LNCaP clone FGC (cell line): ENCODE measurements at places on chromosomes 6 and 20.

DNA sequence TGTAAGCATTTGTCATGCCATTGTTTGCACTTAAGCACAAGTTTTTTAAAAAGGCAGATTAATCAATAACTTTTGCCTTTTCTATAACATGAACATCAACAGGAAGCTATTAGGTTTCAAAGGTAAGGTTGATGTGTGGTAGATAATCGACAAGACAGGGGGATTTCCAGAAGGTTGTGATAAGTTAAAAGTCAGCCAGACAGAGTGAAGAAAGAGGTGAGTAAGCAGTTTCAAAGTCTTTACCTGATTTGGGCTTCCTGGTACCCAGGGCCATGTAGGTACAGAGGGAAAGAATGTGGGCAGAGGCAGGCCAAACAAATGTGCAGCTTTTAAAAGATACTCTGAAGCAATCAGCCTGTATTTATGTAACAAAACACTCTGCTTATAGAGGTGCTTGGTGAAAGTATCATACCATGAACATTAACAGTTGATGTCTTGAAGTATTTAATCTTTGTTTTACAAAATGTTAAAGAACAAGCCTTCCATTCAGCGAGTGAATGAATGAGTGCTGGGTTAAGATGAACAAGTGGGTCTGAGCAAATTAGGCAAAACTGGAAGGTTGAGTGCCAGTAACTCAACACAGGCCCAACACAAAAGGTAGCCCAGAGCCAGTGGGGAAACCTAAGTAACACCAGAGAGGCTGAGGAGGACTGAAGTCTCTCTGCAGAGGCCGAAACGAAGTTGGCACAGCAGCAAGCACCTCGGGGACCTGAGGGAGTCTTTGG is 60.2 kb downstream of the LRRC1 start:
- no peak for DNase-seq

- no peak for DNase-seq
These were observed 1.9 kb downstream of the NPEPL1 start for GRCh38 chr20:58694241-58695083.

GRCh38 chr6:155399062-155399744 is 56.4 kb downstream of the NOX3 start:
- no peak for DNase-seq

DNA sequence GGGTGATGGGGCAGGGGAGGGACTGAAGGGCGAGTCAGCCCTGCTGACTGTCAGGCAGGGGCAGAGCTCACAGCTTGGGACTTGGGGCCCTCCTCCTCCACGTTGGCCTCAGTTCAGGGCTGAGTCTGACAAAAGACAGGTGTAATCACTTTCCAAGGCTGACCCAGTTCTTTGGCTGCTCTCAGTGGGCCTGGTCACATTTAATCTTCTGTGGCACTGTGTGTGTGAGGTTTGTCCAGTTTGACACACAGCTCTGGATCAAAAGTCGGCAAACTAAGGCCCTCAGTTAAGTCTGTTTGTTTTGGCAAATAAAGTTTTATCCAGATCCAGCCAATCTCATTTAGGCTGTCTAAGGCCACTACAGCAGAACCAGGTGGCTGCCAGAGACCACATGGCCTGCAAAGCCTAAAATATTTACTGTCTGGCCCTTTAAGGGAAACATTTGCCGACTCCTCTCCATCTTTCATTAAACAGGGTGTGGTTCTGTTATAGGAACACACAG is 5.1 kb upstream of the MAP1LC3A start:
- peak; percentile 91 for DNase-seq

GRCh38 chr6:66496659-66497058 is 789.6 kb upstream of the EYS start:
- peak; percentile 17 for DNase-seq

- DNase-seq: no peak
These were observed 45.1 kb upstream of the BHLHE23 start for GRCh38 chr20:63051911-63052310.

DNA sequence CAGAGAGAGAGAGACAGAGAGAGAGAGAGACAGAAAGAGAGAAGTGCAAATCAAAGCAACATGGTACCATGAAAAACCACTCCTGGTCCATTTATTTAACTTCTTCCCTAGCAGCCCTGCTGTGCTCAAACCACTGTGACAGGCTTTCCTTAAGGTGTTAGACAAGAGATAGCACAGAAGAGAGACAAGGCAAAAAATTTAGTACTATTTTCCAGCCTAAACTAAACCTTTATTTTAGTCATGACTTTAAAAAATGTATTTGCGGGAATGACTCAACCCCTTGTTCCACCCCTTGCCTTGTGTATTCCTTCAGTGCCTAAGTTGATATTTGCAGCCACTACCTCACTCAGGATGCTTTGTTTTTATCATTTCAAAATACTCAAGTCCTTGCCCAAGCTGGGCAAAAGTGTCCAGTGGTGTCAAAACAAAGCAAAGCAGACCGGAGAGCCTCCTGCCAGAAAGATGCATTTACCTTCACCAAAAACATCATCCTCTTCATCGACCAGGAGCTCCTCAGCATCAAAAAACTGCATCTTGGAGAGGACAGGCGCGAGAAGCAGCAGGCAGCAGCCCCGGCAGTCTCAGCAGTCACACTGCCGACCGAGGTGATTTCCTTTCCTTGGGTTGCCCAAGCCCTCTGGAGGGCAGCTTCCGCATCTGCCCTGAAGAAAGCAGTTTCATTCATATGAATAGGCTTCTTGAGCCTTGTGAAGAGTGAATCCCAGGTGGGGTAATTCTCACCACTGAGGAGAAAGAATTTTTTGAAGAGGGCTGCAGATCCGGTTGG is at the start of gene RIPOR2:
Gene RIPOR2, minus strand, starts transcription at position 595 of the 787 bp plus-strand sequence. Its CDS starts 62 bp downstream, at position 533.
- DNase-seq: no peak

DNA sequence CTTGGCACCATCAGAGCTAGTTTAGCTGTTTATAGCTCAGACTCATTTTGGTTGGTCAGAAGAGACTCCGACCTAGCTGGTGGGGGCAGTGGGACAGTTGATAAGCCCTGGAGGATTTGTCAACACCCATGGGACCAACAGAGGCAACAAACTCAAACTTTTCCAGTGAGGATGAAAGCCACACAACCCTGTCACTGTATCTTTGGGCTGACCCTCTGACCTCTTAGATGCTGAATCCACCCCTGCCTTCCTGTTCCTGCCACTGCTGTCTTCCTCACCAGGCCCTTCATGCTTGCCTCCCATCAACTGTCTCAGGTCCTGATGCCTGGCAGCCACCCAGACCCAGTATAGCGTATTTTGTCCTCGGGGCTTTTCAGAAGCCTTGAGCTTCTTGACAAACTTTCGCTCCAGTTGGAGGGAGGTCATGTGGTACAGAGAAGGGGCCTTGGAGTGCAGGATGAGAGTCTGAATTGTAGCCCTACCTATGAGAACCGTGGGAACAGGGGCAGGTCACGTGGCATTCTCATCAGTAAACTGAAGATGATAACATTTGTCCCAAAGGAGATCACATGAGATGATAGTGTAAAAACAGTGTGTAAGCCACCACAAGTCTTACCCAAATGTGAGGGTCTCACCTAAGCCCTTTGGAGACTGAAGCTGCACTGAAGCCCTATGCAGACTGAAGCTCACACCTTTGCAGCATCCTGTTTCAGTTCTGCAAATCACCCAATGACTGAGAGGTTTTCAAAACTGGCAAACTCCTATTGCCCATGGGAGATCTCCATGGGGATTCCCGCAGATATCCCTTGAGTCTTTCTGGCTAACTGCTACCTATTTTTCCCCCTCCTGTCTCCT is 72.0 kb upstream of the F13A1 start:
- DNase-seq: no peak

GRCh38 chr6:63305277-63305676 is 14.5 kb downstream of the LGSN start:
- DNase-seq: no peak

GRCh38 chr20:43939762-43940121 is 25.1 kb downstream of the TOX2 start:
- no peak for DNase-seq

- DNase-seq: no peak
These were observed 220.8 kb downstream of the ERMARD start for GRCh38 chr6:169972101-169972651.

DNA sequence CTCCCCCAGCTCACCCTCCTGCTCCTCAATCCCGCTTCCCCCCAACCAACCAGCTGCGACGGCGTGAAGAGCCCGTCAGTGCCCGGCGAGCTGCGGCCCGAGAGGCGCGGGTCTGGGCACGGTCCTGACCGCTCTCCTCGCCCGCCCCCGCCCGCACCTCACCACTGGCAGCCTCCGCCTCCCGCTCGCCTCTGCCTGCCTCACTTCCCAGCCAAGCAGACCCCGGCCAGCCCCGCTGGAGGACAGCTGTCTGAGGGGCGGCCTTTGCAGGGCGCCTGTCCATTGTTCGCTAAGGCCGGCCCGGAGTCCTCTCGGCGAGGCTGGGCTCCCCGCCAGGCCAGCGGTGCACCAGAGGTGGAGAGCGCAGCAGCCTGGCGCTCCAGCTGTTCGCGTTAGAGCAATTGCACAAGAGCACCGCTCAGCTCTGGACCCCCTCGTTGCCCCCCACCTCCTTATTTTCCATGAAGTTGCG is 1.3 kb downstream of the SOBP start:
- no peak for DNase-seq

DNA sequence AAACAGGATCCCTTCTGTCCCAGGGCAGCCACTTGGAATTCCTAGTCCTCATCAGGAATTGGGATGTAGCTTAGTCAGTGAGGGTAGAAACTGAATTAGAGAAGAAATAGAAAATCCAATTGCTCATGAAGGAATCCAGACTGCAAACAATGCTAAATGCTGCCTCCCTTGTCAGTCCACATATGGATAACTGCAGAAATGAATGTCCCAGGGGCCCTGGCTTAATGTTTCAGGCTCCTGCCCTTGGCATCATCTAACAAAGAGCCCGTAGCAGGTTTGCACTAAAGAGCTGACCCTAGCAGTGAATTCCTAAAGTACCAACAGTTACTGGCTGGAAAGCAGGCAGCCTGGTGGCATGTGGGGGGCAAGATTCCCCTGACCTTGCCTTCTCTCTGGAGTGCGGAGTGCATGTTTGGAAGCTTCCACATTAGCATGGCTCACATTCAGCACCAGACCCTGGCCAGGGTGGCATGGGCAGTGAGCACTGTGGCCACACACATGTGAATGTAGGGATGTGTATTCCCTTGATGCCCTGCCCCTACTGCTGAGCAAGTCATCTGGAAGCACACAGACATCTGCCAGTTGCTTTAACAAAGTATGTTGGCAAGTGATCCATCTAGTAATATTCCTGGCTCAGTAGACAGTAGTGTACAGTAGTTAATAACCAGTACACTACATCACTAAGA is 394.5 kb downstream of the CDC5L start:
- DNase-seq: no peak

DNA sequence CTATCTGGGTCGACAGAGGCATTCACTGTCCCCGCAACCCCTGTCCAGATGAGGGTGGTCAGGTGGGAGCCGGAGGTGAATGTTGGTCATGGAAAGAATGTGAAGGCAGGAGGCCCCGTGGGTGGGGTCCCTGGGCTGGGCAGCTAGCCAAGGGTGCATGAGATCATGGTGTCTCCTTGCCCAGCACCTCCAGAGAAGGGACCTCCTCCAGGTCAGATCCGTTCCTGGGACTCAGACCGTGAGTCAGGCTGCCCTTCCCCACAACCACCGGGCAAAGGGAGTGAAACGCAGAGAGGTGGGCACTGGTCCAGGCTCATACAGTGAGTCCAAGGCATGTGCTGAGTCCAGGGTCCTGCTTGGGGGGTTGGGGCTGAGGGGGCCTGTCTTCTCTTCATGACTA is 3.5 kb downstream of the FOXS1 start:
- DNase-seq: no peak

GRCh38 chr20:19253916-19254820 is 41.7 kb downstream of the SLC24A3 start:
- DNase-seq: no peak

GRCh38 chr20:12053353-12053752 is 135.7 kb downstream of the BTBD3 start:
- no peak for DNase-seq

DNA sequence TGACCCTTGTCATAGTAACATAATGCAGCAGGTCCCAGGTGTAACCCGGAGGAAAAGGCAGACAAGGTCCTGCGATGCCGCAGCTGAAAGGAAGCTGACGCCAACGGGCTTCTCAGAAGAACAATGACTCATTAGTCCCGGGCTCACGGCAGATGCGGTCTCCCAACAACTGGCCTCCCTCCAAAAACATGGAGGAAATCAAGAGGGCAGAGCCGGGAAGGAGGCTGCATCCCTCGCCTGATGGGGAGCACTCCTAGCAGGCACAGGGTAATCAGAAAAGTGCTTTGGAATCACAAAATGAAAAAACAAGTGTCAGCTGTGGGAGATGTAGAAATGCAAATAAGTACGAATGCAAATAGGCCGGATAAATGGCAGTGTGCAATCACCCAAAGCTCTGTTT is 165.2 kb upstream of the AGPAT4 start:
- no peak for DNase-seq

DNA sequence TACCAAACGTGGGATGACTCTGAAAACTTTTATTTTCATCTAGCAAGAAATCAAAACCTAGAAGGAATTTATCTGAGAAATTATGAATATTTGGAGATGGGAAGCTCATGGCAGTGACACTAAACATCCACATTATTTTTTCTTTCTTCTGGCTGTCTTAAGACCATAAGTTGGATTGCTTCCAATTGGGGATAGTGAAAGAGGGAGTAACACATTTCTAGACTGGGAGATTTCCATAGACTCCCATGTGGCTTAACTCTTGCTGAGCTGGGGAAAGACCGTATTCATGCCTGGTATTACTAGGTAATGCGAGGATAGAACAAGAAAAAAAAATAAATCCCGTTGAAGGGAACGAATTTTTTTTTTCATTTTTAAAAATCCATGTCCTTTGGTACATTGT is 120.0 kb downstream of the UTRN start:
- no peak for DNase-seq

GRCh38 chr6:135814043-135814442 is 37.5 kb upstream of the PDE7B start:
- no peak for DNase-seq

GRCh38 chr20:48771542-48771941 is 56.3 kb downstream of the PREX1 start:
- no peak for DNase-seq

- DNase-seq: no peak
These were observed 84.2 kb downstream of the EPB41L2 start for GRCh38 chr6:130978660-130979396.

DNA sequence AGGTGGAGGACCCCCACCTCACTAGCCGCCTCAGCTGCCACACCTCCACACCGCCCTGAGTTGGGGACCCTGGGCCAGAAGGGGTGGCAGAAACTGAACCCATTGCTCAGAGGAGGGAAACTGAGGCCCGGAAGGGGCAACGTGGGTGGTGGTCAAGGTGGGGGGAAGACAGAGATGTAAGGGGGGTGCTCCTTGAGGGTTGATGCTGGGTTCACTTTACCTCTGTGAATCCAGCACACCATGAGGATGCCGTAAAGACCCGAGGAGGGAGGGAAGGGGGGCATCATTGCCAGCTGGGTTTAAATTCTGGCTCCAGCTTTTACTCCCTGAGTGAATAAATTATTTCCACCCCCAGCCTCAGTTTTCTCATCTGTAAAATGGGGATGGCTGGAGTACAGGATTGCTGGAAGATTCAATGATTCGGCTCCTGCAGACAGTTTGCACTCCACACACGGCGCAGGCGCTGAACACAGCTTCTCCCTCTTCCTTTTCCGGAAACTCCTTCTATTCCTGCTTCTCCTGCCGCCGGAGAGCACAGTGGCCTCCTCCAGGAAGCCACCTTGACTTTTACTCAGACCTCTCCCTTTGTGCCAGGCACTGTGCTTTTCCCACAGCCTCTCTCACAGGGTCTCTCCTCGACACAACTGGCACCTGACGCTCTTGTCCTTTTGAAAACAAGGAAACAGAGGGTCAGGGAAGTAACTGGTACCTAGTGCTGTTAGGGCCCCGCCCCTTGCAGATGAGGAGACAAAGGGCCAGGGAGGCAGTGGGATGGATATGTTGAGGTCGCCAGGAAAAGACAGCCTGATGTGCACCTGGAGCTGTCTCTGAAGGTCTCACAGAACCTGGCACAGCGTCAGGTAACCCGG is 59.4 kb downstream of the UBE2V1 start:
- no peak for DNase-seq
